ENCODE measurements at places on chromosomes 2 and 18. TPM values are rescaled to one million over a fixed set of nuclear protein-coding genes. Genes with fewer than 3 reads are reported as not detected.

ATF2 gene
- total RNA-seq: 52.4 TPM

B4GALT6 gene
- total RNA-seq: 3.8 TPM

CCDC85A gene
- total RNA-seq: not detected

SPHKAP gene
- not detected for total RNA-seq

FBXO48 gene
- total RNA-seq: 1.4 TPM

ERCC3 gene
- total RNA-seq: 56.3 TPM

PIEZO2 gene
- not detected for total RNA-seq

All from activated CD8-positive, alpha-beta memory T cell treated with anti-CD3 and anti-CD28 coated beads for 36 hours (primary cell).